NCI-H187 (cell line): ENCODE measurements at places on chromosomes 16 and 17.
A peak's percentile ranks its signal among the peaks of the same experiment; 100 is the strongest.

DNA sequence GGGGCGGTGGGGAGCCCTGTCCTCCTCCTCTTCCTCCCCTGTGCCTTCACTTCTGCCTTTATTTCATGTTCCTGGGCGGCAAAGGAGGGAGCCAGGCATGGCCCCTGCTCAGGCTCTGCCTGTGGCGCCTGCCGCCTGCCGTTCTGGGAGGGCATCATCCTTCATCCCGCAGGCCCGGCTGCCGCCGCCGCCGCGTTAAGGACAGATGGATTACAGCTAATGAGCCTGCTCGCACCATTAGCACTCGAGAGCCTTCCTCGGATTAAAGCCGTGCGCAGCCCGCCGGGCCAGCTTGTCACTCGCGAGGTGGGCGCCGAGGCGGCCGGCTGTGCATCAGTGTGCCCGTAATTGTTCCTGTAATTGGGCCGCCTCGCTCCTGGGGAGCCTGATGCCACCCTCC lies 127.7 kb upstream of the GSE1 start:
- DNase-seq = peak; percentile 31

DNA sequence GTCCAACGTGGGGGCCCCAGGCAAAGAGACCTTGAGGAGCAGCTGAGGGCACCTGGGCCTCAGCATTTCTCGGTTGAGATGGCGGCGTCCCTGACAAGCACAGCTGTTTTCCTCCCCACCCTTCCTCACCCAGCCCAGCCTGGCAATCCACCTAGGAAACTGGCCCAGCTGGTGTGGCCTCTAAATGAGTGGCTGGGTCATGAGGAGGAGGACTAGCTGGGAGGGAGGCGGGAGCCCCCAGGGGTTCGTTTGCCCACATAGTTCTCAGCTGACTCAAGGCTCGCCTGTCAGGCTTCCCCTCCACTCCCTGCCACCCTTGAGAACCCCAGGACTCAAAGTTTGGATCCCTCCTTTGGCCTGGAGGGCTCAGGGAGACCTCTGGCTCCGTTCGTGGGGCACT lies 5.9 kb downstream of the RNF222 start:
- DNase-seq = no peak

DNA sequence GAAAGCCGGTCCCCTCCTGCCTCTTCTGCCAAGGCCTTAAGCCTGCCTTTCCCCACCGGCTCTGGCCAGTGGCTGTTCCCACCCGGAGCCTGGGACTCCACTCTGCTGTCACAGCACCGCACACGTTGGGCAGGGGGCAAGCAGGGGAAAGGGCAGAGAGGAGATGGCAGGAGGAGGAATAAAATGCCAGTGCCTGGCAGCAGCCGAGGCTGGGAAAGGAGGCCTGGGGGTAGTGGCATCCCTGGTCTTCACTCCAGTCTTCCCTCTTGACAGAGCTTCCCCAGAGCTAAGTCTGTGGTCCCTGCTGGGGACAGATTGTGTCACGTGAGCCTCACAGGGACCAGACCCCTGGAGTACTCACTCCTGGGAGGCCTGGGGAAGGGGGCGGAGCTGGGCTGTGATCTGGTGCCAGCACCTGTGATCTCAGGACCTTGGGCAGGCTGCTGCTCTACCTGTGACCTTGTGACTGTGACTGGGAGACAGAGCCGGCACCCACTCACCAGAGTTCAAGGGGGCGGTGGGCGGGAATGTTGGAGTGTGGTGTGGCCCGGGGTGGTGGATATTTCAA lies 97.2 kb upstream of the GSE1 start:
- no peak for DNase-seq

GRCh38 chr17:50608700-50609379 lies 25.8 kb upstream of the ABCC3 start:
- peak; percentile 80 for DNase-seq

DNA sequence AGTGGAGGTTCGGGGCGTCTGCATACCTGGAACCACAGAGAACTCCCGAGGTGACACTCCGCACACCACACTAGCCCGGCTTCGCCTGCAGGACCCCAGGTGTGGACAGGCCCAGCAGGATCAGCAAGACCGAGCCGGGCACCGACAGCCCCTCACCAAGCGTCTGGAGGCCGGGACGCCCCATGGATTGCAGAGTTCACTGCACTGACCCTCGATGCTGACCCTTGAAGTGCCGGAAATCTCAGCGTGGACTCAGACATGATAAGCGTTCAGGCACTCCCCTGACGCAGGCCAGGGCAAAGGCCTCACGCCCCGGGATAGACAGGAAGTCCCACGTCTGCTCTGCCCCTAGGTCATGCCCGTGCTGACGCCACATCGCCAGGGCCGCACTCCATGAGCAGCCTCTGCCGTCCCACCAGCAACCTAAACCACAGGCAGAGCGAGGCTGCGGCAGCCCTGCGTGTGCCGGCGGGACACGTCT lies 26.0 kb downstream of the ACSF3 start:
- DNase-seq = no peak

DNA sequence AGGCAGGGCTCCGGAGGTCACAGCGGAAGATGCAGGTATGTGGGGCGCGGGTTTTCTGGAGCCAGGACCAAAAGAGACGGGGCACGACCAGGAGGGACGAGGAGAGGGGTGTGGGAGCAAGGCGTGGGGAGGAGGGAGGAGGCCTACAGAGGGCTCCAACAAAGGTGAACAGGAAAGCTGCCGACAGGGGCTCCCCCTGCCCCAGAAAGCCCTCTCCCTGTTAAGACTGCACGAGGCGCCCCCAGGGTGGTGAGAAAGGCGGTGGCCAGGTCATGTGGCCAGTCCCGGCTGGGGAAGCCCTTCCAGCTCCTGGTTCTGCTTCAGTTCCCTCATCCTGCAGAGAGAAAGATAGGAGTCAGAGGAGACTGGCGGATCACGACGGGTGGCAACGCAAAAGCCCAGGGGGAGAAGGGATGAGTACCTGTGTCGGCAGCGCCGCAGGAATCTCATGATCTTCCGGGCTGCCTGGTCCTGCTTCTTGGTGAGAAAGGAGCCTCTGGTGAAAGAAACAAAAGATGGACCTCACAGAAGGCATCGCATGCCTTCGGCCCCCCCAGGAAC lies 949 bp upstream of the SPAG7 start:
- DNase-seq = no peak

GRCh38 chr17:10136258-10136981 lies 62.0 kb downstream of the GAS7 start:
- no peak for DNase-seq

GRCh38 chr17:50283714-50284113 lies 9.4 kb downstream of the TMEM92 start:
- no peak for DNase-seq

DNA sequence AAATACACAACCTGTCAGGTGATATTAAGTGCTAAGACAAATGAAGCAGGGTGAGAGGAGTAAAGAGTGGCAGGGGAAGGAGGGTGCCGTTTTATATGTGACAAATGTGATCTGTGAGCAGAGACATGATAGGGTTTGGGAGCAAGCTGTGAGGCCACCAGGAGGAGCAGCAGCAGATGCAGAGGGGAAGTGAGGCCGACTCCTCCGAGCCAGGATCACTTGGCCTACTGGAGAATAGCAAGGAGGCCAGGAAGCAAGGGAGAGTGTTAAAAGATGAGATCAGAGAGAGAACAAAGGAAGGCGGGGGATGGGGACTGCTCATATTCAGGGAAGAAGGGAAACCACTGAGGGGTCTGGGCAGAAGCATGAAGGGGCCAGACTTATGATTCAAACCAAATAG lies 129.4 kb downstream of the TANGO6 start:
- no peak for DNase-seq

DNA sequence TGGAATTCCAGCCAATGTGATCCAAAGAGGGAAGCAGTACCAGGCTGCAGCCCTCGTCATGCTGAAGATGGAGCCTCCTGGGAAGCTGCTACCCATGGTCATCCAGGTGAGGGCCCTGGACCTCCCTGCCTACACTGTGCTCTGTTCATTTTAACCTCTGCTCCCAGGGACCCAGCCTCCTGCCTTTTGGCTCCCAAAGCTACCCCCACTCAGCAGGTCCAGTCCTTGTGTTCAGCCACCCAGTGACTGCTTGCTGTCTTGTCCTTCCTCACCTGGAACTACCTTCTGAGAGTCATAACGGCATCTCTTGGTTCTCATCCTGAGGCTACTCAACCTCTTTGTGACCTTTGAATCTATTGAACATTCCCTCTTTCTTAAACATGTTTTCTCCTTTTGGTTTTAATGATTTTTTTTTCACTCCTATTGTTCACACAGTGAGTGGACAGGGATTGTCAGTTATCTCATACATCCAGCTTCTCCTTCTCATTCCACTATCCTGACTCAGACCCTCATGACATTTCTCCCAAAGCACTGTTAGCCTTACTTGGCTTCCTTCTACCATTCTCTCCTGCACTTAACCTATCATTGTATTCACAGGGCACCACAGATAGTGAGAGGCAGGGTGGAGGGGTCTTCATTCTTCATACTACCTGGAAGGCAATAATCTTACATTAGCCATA lies 53.3 kb downstream of the GOSR1 start:
- no peak for DNase-seq

- DNase-seq = no peak
Observed at GRCh38 chr16:73062743-73063733, 15.1 kb upstream of the ZFHX3 start.

DNA sequence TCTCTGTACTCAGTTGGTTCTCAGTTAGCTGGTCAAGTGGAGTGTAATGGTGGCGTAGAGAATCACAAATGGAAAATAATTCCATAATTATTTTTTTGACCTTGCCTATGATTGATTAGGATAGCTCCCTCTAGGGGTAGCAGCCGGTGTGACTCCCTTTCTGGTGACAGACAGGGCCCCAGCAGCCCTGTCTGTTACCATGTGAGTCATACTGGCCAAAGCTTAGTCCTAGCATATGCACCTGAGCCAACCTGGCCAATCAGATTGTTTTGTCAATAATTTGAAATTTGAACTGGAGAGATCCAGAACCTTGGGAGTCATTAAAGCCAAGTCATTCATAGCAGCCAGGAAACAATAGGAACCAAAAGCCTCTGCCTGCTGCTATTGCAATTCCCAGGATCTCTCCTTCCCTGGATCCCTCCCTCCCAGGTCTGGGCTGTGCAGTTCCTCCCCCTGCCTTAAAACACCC lies 5.6 kb downstream of the PNPO start:
- peak; percentile 48 for DNase-seq

DNA sequence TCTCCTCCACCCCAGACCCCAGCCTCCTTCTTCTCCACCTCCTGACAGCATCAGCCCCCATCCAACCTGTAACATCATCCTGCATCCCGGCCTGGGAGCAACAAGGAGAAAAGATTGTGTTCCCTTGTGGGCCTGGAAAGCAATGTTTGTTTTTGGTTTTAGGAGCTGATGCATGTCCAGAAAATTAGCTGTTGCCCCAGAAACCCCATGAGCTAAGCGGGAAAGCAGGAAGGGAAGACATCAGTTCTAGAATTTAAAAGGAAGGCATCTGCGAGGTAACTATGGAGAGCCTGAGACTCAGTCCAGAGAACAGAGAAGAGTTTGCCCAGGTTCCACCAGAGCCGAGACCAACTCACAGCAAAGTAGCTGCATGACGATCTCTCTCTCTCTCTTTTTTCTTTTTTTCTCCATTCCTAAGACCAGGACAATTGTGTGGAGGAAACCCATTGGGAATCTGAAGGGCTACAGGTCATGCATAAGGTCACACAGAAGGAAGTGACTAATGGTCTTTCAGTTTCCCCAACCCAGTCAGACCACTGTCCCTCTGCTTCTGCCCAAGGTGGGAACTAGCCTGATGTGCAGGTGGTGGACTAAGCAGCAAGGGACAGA lies 124.4 kb downstream of the SLC39A11 start:
- no peak for DNase-seq

GRCh38 chr16:88812513-88813268 lies 963 bp upstream of the APRT start:
- no peak for DNase-seq

GRCh38 chr16:82156761-82157533 lies 13.1 kb downstream of the MPHOSPH6 start:
- no peak for DNase-seq

- DNase-seq = no peak
Observed at GRCh38 chr17:17681744-17682292, 560 bp downstream of the RAI1 start.

GRCh38 chr16:27486760-27487159 lies 63.0 kb downstream of the GTF3C1 start:
- no peak for DNase-seq

DNA sequence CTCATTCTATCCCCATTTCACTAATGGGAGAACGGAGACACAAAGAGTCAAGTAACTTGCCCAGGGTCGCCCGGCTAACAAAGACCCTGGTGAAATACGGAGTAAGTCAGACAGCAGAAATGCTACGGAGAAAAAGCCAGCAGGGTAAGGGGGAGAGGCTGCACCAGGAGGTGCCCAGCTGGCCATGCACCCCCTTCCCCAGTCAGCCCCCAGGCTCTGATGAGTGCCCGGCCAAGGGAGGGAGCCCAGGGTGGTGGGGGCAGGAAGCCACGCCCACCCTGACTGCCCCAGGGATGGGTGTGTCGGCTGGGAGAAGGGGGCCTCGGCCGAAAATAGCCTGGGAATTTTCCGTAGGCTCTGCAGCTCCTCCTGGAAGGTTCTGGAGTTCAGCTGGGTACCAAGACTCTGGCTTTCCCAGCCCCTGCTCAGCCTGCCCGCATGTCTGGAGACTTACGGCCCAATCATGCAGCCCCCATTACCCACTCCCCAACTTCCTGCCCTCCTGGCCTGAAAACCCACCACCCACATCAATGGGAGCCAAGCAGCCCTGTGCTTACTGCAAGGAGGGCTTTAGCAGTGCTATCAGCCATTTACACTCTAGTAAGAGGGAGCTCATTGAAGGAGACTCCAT lies 4.2 kb downstream of the CARHSP1 start:
- no peak for DNase-seq

- DNase-seq = no peak
Observed at GRCh38 chr17:29608986-29609385, 13.7 kb downstream of the CORO6 start.

DNA sequence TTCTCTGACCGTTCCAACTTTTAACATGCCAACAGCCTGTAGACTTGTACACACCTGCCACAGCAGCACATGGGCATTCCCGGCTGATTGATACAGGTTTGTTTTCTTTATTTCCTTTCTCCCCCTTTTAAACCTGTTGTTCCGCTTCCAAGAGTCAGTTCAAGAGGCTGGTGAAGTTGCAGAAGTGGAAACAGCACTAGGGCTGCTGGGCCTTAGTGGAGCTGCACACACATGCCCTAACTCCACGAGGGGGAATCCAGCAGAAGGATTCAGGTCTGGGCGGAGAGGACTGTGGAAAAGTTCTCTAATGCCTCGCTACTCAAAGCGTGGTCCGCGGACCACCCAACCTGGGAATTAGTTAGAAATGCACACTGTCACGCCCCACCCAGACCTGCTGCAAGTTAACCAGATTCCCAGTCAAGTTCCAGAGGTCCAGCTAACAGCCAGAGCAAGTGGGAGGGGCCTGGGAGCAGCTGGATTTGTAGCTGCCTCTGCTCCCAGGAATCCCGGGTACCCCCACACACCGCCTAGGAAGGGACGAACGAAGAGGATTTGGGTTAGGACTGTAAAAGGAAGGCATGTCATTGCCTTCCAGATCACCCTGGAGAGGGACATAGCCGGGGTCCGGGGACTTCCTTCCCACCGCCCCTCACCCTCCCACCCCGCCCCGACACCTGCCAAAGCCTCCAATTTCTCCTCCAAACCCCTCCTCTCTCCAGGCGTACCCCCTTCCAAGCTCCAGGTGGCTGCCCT lies 542 bp downstream of the SLC39A11 start:
- DNase-seq = no peak
